Epithelial cell of proximal tubule (primary cell): ENCODE measurements at places on chromosomes 5 and 9.

DNA sequence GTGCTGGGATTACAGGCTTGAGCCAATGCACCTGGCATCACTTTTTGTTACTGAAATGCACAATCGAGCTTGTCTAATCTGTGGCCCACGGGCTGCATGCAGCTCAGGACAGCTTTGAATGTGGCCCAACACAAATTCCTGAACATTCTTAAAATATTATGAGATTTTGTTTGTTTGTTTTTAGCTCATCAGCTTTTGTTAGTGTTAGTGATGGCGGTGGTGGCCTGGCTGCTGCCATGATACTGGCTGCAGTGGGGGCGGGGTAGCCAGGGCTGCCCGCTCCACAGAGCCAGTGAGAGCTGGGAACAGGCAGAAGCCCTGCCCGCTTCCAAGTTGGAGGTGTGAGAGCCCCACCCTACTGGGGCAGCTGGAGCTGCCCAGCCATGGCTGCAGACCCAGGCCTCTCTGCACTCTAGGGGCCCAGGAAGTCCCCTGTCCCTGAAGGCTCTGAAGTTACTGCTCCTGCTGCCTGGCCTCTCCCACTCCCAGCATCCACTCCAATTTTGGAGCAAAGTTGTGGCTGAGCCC, 76.6 kb upstream of the SHB start:
- no peak for DNase-seq

- DNase-seq: no peak
Measured at GRCh38 chr5:142839711-142840346, 69.7 kb downstream of the ARHGAP26 start.

- no peak for DNase-seq
Measured at GRCh38 chr5:61625137-61625561, 293.1 kb downstream of the ZSWIM6 start.

DNA sequence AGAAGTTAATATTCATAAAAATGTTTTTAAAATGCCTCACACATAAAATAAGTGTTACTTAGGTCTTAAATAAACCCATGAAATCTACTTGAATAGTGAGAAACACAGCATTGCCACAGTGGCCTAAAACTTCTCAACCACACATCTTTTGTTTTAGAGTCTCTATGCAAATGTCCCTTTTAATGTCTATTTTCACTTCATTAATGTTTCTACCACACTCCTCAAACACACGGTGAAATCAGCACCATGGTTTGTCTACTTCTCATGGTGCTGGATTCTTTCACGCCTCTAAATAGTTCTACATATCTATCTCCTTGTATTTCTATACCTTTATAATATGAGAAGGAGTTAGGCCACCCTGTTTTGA, 111.2 kb downstream of the EDIL3 start:
- DNase-seq: no peak

DNA sequence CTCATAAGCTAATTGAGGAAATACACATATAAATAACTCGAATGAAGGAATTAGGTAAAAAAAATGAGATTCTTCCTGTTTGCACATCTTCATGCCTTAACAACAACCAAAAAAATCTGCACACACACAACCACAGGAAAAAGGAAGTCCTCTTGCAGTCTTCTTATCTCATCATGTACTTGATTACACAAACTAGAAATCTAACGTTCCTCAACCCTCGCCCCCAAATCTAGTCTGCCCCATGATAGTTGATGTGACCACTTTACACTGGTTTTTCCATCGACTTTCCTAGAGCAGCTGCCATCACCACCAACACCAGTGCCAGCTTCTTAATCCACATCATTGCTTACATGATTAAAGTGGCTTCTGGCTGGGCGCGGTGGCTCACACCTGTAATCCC, 31.2 kb upstream of the RNU6ATAC start:
- no peak for DNase-seq

- DNase-seq: no peak
Measured at GRCh38 chr5:5671823-5672222, 249.3 kb downstream of the ICE1 start.

GRCh38 chr9:136943291-136944211, 987 bp downstream of the FBXW5 start:
- no peak for DNase-seq

- no peak for DNase-seq
Measured at GRCh38 chr5:139698490-139699146, 50.5 kb downstream of the CXXC5 start.

- DNase-seq: no peak
Measured at GRCh38 chr9:31321256-31321655, 1063.2 kb upstream of the ACO1 start.

GRCh38 chr9:130936285-130937117, 2.5 kb downstream of the FIBCD1 start:
- no peak for DNase-seq

DNA sequence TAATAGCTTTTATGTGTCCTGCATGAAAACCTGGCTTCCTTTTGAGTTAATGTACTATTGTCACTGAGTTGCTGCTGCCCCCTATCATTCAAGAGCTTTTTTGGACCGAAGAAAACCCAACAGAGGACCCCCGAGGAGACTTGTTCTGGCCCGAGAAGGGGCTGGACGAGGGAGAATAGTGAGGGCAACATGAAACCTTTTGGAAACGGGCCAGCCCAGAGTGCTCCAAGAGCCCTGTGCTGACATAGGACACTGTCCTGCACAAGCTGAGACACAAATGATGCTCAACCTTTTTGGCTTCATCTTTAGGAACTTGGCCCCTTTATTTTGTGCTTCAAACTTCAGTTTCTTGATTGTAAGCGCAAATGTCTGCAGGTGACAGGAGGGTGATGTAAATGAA, 4.0 kb upstream of the GADD45G start:
- DNase-seq: no peak

DNA sequence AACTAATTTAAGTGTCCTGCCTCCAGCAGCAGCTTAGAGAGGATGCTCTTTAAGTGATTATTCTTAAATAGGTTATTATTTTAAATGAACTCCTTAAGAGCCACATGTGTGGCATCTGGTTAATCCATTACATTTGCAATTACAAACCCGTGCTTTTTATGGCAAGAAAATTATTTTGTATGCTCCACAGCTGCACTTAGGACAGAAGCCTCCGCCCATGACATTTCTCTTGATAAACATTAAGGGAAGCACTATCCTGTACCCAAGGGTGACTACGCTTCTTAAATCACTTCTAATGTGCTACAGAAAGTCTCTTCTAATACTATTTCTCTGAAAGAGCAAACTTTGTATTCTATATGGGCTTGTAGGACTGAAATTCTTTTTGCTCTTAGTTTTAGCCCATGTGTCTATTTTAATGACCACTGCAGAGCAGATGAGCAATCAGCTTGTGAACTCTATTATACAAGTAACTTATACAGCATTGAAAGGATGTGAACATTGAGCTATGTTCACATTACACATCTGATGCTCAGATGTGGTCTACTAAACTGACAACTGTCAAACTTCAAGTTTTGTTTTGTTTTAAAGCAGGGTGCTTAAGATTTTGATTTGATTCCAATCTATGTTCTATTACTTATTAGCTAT, 223.4 kb downstream of the COX7C start:
- no peak for DNase-seq

GRCh38 chr9:22913026-22913425, 466.4 kb downstream of the DMRTA1 start:
- DNase-seq: no peak

DNA sequence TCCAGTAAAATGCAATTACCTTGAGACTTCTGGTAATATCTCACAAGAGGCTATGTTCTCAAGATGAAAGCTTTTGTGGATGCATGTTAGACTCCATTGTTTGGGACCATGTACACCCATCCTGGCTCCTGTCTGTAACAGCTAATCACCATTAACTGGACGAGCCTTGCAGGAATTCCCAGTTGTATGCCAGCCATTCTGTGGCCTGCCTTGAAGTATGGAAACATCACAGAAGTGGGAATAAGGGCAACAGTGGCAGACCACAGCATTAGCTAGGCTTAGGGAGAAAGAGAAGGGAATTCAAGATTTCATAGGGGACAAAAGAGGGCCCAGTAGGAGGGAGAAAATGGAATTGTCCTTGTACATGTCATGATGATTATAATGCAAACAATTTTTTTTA, 79.0 kb downstream of the RORB start:
- DNase-seq: no peak

DNA sequence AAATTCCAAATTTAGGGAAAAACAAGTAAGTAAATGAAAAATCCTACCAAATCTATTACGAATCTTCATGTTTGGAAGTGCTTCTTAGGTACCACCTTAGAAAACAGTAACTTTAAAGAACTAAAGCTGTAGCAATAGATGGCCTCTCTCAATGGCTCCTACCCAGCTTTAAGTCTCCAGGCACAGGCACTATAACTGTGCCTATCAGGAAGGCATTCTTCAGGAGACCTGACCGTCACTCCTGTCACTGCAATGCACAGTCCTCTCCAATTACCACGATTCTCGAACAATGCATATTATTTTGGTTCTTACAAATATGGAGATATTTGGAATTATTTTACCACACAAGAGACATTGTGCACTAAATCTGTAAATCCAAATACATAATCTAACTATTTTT, 12.9 kb downstream of the NFIB start:
- DNase-seq: no peak

DNA sequence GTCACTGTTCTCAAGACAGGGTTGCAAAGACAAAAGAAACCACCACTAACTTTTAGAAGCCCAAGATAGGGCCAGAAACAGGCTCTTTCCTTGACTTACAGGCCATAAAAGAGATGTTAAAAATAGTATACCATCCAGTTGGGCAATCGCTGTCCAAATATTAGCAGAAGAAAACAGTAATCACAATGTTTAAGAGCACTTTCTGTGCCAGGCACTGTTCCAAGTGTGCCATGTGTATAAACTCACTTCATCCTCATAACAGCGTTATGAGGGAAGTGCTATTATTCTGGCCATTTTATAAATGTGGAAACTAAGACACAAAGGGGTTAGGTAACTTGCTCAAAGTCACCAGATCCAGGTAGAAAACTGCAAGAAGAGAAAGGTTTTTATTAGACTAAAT, 111.7 kb downstream of the KCNN2 start:
- DNase-seq: no peak
